SK-MEL-5 (cell line): ENCODE measurements at places on chromosomes 5 and 9. TPM values are rescaled to one million over a fixed set of nuclear protein-coding genes. Genes with fewer than 3 reads are reported as not detected.

DNA sequence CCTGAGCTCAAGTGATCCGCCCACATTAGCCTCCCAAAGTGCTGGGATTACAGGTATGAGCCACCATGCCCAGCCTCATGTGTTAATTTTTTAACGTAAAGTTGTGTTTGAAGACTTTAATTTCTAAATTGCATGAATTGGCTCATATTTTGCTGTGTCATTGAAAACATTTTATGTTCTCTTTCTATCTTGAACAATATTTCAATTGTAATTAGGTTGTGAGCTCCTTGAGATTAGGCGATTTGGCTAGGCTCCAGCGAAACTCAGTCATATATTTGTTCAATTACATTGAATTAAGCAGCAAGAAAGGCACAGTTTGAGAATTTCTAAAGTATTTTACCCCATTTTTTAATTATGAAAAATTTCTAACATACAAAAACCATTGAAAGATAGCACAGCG is 34.0 kb downstream of the GAPVD1 start:
- no peak for DNase-seq

GRCh38 chr5:75243100-75243499 is 6.4 kb upstream of the ANKRD31 start:
- DNase-seq = no peak

DNA sequence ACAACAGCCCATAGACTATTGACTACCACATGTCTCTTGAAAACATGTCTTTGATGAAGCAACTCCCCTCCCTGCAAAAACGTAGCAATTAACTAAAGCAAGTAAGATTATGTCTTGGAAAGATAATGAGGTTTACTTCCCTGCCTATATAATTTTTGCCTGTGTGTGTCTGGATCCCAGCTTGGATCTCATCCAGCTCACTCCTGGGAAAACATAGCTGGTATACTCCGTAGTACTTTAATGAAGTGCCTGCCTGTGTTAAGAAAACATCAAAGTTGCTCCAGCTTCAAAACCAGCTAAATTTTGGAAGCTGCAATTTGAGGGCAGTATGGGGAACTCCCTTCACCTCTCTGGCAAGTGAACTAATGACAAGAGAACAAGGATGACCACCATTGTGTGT is 182.6 kb upstream of the C9orf72 start:
- no peak for DNase-seq

GRCh38 chr5:141695627-141696215 is 13.7 kb upstream of the ARAP3 start:
- DNase-seq = peak; percentile 50

- no peak for DNase-seq
Measured at GRCh38 chr9:128242828-128243214, 33.0 kb downstream of the GOLGA2 start.

Gene GARIN3
- total RNA-seq = not detected in 2 replicates

Gene GLDC
- 1.5 and 2.3 TPM in 2 replicates for total RNA-seq

Gene IRX1
- 0.75 and 1.2 TPM in 2 replicates for total RNA-seq

Gene FCN2
- not detected in 2 replicates for total RNA-seq

Gene ENDOG
- 24.6 and 26.2 TPM in 2 replicates for total RNA-seq

Gene CRB2
- not detected in 2 replicates for total RNA-seq
